ENCODE measurements at places on chromosomes 1 and 21.

- DNase-seq = no peak
These were observed 1.3 kb upstream of the ZBTB7B start for GRCh38 chr1:155001425-155001674.

GRCh38 chr1:85484264-85484663 lies 19.3 kb upstream of the DDAH1 start:
- peak; percentile 13 for DNase-seq

DNA sequence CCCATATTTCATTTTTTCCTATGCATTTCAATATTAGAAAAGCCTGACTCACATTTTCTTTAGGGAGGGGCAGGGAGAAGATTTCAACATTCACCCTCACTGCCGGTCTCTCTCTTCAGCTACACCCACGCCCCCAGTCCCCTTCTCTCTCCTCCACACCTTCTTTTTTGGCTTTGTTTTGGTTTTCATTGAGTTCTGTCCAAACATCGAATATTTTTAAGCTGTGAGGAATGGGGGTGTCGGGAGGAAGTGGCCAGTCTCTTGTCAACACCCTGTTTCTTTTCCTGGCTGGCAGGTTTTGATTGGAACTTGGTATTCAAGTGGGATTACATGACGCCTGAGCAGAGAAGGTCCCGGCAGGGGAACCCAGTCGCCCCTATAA lies 177.3 kb downstream of the PGBD5 start:
- DNase-seq = peak; percentile 44

- DNase-seq = no peak
These were observed 140.4 kb upstream of the ETV3 start for GRCh38 chr1:157278383-157279137.

- no peak for DNase-seq
These were observed 145.3 kb downstream of the SEC16B start for GRCh38 chr1:177824508-177824982.

GRCh38 chr1:176521211-176521610 lies 58.2 kb downstream of the PAPPA2 start:
- DNase-seq = no peak

GRCh38 chr1:59541161-59541560 lies 244.3 kb downstream of the FGGY start:
- no peak for DNase-seq

DNA sequence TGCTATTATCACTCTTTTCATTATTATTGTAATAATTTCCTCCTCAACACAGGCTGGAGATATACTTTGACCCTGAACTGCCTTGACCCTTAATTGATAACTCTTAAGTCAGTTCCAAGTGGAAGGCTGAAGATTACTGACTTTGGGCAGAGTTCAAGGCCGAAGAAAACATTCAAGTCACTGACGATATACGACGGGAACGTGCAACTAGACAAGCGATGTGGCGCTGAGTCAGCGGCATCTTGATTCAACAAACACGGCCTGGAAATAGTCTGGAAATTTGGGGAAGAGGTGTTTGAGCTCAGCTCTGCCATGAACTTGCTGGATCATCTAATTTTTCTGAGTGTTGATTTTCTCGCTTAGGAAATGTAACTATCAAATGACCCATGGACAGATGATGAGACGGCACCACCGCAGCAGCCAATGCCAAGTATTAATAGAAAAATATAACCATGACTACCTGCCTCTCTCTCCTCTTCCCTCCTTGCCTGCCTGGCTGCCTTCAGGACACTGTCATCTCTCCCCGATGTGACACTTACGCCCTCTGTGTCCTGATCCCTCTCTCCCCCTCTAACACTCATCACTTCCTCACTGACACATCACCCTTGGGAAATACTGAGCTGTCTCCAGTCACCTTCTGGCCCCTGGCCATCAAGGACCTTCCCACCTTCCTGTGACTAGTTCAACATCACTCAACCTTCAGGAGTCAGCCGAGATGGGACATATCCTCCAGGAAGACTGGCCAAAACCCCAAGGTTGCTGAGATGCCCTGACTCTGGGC lies 49.4 kb downstream of the TMCO4 start:
- DNase-seq = peak; percentile 57

DNA sequence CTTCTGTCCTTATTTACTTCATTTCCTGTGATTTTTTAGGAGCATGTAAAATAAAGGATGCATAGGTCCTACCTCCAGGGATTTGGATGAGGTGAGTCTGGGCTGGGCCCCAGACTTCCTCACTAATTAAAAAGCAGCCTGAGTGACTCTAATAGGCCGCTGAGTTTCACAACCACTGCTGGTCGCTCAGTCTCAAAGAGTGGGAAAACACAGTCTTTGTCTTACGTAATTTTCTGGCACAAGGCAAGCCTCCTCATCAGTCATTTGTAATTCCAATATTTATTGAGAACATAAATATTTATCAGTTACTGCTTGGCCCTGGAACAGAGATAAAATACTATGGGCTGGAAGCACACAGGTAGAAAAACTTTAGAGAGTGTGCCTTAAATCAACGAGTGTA lies 195.4 kb upstream of the RUNX1 start:
- DNase-seq = peak; percentile 76

- DNase-seq = no peak
These were observed 17.4 kb downstream of the MIGA1 start for GRCh38 chr1:77796695-77797405.

GRCh38 chr1:195897076-195897475 lies 711.2 kb downstream of the KCNT2 start:
- peak; percentile 20 for DNase-seq

- DNase-seq = no peak
These were observed 256.1 kb upstream of the PTBP2 start for GRCh38 chr1:96465441-96465840.

- peak; percentile 82 for DNase-seq
These were observed 214.5 kb downstream of the VAV3 start for GRCh38 chr1:107750364-107750959.

DNA sequence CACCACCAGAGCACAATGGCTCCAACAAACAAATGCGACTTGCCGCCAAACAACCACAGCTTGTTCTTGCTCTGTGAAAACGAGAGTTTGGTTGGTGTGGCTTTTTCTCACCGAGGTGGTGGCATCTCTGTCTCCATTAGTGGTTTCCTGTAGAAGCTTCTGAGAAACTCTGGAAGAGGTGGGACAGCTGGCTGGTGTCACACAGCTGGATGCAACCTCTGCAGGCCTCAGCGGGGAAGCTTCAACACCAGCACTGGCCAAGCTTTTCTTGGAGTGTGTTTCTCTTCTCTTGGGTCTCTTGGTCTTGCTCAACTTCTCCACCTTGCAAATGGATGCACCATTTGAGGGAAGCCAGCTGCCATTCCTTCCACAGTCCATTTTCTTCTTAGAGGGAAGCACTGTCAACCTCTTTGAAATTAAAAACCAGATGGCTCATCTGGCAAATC lies 124.8 kb downstream of the KCNN3 start:
- DNase-seq = no peak

- DNase-seq = no peak
These were observed 3.4 kb upstream of the FTCD start for GRCh38 chr21:46158666-46159300.

DNA sequence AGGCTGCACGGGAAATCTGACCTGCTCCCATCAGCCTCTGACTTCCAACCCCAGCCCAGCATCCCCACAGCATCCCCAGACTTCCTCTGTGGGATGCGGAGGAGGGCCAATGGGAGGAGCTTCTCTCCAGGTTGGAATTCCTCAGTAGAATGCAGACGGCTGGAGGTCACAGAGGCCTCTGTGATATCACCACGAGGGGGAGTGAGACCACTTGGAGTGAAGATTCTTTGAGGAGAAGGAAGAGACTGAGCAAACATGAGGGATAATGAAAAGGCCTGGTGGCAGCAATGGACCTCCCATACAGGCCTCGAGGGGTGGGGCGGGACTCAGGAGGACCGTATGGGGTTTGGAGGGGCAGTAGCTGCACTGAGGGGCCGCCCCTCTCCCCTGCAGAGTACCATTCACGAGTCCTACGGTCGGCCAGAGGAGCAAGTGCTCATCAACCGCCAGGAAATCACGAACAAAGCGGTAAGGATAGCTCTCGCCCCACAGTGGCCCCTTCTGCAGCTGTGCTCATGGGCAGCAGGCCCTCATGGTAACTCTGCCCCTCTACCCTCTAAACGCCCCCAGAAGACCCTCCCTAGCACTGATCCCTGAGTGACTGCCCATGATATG lies at the start of gene CATSPER4:
TSS of gene CATSPER4 (plus strand) at position 230 of the 615 bp plus-strand sequence. CDS start at position 256, 26 bp downstream.
- peak; percentile 31 for DNase-seq

GRCh38 chr1:228293816-228294500 lies 86.1 kb downstream of the OBSCN start:
- no peak for DNase-seq

GRCh38 chr1:153429266-153430165 lies 13.2 kb downstream of the S100A7A start:
- DNase-seq = peak; percentile 87

DNA sequence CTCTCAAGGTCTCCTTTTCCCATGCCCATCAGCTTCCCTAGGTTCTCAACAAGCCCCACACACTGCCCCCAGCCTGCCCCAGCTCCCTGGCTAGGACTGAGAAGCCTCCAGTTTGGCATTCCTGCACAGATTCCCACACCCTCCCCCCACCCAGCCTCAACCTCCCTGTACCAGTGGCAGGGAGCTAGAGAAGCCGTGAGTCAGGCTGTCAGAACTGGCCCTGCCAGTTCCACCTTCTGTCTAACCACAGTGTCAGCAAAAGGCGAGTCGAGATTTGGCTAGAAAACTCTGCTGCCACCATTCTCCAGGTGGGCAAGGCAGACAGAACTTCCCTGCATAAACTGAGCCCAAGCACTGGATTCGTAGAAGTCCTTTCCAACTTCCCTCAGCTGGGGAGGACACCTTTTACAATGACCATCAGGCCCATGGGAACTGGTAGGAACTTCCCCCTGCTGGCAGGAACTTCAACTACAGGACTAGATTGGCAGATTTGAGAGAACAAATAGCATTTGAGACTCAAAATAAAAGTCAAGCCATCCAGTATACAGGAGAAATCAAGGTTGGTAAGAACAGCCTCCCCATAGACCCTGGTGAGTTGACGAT lies 31.0 kb downstream of the TNNT2 start:
- peak; percentile 85 for DNase-seq

- DNase-seq = peak; percentile 61
These were observed 33.4 kb downstream of the RGS7 start for GRCh38 chr1:241323514-241324195.

DNA sequence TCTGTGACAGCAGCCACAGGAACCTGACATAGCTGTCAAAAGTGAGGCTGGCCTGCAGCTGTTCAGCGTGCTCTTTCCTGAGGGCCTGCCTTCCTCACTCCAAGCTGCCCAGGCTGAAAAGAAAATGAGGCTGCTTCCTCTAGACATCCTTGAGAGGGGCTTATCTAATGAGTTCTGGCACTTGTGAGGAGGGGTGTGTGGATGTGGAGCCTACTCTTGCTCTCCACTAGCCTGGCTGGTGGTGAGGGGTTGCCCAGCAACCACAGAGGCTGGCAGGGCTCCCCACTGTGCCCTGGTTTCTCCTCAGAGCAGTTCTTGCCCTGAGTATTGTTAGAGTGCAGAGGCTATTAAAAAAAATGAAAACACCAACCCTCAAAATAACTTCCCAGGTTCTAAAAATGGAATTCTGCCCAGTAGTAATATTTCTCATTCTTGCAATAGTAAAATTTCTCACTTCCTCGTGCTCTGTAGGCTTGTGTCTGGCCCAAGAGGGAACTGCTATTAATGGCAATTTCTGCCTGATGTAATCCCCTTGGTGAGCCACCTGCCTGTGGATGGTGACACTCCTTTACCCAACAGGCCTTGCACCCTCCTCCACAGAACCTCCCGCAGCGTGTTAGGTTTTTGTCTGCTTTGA lies 52.6 kb upstream of the EPS8L3 start:
- DNase-seq = no peak

DNA sequence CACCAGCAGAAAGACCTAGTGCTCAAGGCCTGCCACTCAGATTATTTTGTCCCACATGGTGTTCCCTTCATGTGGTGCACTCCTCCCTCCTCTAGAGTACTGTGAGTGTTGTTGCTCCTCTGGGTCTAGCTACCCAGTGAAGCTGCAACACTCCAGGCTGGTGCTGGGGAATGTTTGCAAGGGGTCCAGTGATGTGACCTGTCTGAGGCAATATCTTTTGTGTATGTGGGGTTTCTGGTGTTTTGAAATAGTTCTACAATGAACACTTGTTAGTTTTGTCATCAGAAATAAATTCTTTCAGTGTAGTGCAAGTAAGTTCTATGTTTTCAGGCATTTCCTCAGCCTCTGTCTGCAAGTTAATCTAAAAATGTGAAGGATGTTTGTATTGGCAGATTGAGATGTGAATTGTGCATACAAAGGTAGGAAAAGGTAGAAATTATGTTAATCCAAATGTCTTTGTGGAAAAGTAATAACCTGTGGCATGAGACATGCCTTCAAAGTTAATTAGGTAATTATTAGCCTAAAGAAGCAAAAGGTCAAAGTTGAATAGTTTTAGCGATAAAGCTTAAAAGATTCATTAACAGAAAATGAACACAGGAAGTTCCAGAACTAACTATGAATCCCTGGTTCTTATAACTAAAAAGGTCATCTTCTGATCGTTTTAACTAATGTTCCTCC lies 616.8 kb downstream of the LTN1 start:
- DNase-seq = no peak

DNA sequence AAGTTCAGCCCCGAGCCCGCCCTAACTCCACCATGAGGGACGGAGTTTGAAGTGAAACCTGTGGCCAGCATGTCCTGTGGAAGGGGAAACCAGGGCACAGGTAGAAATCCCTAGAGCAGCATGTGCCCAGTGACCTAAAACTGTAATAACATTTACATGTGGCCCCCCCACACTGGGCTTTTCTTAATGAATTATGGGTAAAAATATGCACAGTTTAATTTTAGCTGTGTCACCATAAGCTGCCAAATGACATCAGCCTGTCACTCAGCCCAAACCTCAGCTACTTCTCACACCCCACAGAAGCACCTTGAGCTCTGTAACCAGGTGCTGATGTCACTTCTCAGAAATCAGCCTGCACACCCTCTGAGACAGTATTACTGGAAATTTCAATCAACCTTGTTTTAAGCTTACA lies 50.0 kb upstream of the SLC19A1 start:
- no peak for DNase-seq

GRCh38 chr1:67894981-67895735 lies 61.9 kb upstream of the GNG12 start:
- DNase-seq = peak; percentile 57

DNA sequence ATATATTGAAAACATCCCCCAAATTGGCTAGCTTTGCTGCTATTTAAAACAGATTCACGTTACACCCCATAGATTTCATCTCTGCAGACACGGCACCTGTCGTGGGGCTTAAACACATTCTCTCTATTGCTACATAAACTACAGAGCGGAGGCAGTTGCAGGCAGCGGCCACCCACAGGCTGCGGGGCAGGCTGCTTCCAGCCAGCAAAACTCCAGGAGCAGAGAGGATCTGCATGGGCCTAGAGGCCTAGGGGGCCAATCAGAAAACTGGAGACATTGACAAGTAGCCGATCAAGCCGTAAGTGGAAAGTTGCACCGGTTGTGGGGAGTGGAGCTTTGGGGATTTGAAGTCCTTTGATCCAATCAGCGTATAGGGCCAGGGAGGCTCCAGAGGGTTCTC lies 129.0 kb upstream of the KLHDC7A start:
- no peak for DNase-seq

DNA sequence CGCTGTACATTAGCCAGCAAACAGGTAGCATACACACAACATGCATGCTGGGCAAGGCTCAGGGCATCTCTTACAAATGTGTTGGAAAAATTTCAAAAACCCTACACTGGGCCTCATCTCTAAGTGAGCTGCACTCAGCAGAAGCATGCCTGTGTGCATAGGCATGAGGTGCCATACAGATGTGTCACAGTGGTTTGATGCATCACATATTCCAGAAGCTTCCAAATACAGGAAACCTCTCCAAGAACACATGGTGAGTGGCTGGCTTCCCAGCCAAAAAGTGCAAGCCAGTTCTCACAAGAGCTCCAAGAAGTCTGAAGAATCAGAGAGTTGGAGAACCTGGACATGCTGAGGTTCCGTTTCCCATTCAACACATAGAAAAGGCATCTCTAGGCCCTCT lies 58.3 kb downstream of the CD46 start:
- peak; percentile 66 for DNase-seq

All from epithelial cell of esophagus (primary cell).